DMS 273 treated with DMSO at 0.1 percent for 48 hours (cell line): ENCODE measurements at places on chromosomes 3 and 15.

GRCh38 chr15:81026836-81027599 is 26.3 kb downstream of the TLNRD1 start:
- no peak for DNase-seq

DNA sequence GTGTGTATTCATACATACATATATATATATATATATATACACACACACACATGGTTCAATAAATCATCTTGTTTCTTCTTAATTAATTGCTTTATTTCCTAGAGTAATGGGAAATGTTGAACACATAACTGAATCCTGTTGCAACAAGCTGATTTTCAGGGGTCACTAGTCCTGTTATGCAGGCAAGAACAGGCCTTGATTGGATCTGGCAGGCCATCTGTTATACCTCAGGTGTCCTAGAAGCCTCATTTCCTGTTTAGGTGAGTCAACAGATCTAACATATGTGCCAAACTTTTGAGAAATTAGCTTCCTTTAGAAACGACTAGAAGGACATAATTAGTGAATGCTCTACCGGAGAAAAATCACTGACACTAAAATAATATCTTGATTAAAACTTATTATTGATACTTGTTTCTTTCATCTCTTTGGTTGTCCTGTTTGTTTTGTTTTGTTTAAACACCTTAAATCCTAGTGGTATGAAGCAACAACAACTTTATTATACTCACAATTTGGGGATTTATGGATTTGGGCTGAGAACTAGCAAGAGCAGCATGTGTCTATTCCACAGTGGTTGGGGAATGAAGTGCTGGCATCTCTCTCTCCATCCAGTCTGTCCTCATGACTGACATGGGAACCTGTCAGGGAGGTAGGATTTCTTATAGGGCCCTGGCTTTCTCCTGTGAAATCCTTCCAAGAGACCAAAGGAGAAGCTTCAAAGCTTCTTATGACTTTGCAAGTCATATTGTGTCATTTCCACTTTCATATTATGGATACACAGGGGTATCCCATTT is 552.6 kb downstream of the NSUN3 start:
- DNase-seq: no peak

DNA sequence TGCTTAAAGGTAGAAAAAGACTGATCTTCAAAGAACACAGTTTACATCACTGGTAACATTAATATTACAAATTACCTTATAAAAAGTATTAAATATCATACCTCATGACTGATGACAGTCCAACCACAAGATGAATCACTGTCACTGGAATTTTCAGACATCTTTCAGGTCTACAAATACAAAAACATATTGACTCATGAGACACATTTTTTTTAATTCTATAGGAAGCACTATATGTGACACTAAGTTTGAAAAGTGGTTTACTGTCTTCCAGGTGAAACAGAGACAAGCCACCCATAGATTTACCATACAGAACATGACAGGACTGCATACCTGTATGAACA is 18.9 kb downstream of the CCPG1 start:
- no peak for DNase-seq

DNA sequence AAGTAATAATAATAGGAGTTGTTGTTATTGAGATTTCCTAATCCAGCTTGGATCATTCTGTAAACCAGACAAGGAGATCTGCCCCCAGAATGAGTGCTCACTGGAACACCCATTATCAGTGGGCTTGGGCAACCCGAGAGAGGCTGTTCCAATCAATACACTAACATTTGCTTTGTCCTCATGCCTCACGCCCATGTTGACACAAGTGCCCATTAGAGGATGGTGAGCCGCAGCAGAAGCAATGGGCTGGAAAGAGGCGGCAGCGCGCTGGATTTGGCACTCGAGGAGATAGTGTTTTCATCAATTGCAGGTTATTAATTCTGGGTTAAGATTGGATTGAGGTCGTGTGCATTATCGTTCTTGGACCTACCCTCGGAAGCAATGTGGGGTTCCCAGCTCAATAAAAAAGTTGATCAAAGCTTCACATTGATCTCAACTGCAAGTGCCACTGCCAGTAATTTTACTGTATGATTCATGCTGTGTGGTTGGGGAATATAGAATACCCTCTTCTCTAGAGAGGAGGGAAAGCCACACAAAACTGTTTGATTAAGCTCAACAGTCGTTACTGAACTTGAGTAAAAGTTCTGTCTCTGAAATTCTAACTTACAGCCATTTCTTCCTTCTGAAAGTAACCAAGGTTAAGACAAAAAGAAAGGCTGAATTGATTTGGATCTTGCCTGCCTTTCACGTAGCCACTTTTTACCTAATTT is 15.7 kb downstream of the LYZL4 start:
- no peak for DNase-seq

DNA sequence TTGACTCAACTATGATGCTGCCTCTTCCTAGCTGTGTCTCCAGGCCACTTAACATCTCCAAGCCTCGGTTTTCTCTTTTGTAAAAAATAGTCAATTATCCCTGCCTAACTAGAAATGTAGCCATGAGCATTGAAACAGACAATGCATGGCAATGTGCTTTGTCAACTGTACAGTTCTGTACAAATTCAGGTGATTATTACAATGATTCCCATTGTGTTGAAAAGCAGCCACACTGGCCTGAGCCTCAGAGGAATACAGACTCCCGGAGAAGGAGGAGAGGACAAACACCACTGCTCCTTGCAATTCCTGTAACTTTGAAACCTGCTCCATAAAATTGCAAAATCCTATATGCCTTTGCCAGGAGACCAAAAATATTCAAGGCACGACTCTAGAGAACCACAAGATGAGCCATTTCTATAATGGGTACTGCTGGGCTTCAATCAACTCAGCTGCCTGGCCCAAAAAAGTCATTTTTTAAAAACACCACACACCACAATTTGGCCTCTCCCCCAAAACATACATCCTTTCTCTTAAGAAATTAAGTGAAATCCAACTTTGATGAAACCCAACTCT is 28.6 kb downstream of the DAPK2 start:
- no peak for DNase-seq

DNA sequence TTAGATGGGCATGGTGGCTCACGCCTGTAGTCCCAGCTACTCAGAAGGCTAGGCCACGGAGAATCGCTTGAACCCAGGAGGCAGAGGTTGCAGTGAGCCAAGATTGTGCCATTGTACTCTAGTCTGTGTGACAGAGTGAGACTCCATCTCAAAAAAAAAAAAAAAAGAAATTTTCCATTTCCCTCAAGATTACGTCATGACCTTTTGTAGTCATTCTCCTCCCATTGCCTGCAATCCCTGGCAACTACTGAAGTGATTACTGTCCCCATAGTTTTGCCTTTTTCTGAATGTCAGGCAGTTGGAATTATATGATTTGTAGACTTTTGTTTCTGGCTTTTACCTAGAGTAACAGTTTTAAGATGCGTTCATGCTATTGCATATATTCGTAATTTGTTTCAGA is 28.0 kb downstream of the WDR76 start:
- no peak for DNase-seq

GRCh38 chr3:14289590-14290461 is 111.2 kb downstream of the LSM3 start:
- DNase-seq: peak; percentile 14

DNA sequence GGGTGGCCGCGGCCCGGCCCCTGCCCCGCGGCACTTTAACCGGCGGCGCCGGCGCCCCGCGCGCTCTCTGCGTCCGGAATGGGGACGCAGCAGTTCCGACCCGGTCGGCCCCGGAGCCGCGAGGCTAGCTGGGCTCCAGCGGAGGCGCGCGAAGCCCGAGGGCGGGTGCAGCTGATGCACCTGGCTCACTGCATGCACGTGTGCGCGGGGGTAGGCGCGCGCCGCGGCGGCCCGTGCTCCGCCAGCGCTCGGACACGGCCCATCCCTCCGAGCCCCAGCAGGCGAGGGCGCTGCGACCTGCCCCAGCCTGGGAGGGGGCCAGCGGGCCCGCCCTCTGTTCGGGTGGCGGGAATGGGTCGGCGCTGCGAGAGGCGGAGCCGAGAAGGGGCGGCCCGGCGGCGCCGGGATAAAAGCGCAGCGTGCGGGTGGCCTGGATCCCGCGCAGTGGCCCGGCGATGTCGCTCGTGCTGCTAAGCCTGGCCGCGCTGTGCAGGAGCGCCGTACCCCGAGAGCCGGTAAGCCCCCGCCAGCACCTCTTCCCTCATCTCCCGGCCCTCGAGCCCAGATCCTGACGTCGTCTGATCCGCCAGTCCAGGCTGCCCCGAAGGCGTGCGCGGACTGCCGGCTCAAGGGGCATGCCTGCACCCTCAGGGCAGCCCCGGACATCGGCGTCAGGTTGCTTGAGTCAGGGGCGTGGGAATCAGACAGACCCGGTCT is at the start of the genes CHDH and IL17RB:
TSS of gene CHDH (minus strand) at position 286 of the 717 bp plus-strand sequence. CDS start 22,411 bp downstream, outside the sequence.
TSS of gene IL17RB (plus strand) at position 435 of the 717 bp plus-strand sequence. CDS start at position 456, 21 bp downstream.
- DNase-seq: no peak

GRCh38 chr15:61205346-61205921 is 23.7 kb downstream of the RORA start:
- DNase-seq: no peak

DNA sequence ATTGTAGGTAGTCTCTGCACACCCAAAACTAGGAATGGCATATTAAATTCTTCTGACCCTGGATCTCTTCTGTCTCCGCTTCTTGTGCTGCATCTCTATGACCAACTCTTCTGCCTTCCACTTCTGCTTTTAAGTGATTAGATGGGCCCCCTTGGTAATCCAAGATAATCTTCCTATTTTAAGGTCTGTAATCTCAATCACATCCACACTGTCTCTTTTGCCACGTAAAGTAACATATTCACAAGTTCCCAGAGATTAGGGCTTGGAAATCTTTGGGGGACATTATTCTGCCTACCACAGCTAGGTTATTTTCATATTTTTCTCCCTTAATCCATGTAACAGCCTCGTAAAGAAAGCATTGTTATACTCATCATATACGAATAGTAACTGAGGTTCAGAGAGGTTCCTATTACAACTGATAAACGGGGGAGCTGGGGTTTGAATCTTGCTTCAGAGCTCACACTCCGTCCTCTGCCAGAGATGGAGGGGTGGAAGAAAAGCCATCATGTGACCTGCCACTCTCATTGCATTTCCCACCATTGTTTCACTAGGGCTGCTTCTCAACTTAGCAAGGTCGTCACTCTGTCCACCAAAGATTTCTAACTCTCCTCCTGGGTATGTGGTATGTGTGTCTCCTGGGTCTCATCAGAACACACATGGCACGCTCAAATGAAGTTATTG is 6.6 kb upstream of the CD47 start:
- DNase-seq: no peak

GRCh38 chr15:81308260-81308659 is 15.7 kb downstream of the STARD5 start:
- DNase-seq: no peak

DNA sequence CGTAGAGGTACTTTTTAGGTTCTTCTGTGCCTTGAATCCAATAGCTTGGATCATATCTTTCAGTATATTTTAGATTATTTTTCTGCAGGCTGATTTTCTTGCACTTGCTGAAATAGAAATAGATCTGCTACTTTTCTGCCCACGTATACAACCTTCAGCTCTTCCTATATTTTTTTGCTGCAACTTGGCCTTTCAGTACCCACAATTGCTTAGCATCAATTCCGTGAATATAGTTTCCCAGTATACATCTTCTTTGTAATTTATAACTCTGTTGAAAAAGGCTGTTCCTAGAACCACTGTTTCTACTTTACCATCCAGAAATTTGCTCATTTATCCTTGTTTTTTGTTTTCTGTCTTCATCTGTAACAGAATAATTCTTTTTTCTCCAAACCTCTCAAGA is 36.2 kb downstream of the GTF2E1 start:
- no peak for DNase-seq

DNA sequence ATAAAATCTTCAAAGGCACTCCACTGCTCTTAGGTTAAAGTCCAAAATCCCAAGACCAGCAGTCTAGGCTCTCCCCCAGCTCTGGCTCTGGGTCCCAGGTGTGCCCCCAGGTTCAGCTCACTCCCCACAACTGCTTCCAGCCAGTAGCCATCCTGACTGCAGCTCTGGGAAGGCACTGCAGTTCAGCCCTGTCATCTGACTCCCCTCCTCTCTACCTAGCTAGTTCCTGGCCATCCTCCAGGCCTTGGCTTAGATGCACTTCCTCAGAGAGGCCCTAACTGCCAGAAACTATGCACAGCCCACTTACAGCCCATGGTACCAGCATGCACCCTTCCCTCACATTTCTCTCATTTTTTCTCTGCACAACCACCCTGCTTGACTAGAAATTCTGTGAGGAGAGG is 25.5 kb downstream of the TBC1D2B start:
- DNase-seq: peak; percentile 17

- DNase-seq: no peak
Observed at GRCh38 chr3:112874725-112875124, 28.1 kb upstream of the CD200R1L start.

- DNase-seq: no peak
Observed at GRCh38 chr3:124582196-124582595, 148.1 kb upstream of the UMPS start.

GRCh38 chr3:151460774-151461450 is at the start of gene IGSF10:
Gene IGSF10 (minus strand): TSS chr3:151461061. CDS start chr3:151458709, 2,352 bp downstream.
- DNase-seq: no peak

- DNase-seq: no peak
Observed at GRCh38 chr15:69823223-69823907, 274.4 kb downstream of the TLE3 start.

GRCh38 chr15:34815836-34816235 is 20.5 kb upstream of the ACTC1 start:
- DNase-seq: no peak

- no peak for DNase-seq
Observed at GRCh38 chr15:84731774-84732173, 15.8 kb upstream of the SEC11A start.

GRCh38 chr3:58572013-58572633 is 5.1 kb downstream of the FAM107A start:
- DNase-seq: no peak

DNA sequence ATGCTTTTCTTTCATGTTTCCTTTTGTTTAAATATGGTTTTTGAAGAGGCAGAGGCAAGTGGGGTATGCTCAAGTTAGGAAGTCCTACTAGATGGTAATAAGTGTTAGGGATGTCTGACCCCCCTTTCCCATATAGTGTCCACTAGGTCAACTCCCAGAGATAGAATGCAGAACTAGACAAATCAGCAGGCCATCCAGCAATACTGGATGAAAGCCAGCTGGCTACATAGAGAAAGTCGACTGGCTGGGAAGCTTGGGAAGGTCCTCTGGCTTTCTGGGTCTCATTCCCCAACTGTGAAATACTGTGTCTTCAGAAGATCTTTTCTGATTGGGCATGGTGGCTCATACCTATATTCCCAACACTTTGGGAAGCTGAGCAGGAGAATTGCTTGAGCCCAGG is 113.8 kb downstream of the SNRK start:
- DNase-seq: no peak

GRCh38 chr3:119279584-119280243 is 14.5 kb upstream of the ARHGAP31 start:
- no peak for DNase-seq

- no peak for DNase-seq
Observed at GRCh38 chr3:89364314-89364713, 256.9 kb downstream of the EPHA3 start.

DNA sequence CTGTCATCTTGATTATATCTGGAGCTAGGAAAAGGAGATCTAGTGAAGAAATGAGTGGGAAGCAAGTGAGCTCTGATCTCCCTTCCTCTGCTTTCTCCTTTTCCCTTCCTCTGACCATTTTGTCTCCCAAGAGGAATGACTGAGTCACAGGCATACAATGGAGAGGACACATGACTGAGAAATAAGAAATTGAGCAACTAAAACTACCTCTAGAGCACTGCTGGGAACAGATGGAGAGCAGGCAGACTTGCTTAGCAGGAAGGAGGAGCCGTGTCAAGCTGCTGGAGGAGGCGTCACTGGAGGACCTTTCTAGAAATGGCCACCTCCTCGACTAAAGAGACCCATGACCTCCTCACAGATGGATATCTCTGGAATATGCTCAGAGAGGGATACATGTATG is 66.9 kb upstream of the MYO5C start:
- DNase-seq: no peak
